ENCODE measurements at places on chromosomes 1 and 21.

- no peak for DNase-seq
These were observed 817.9 kb downstream of the PLA2G4A start for GRCh38 chr1:187646536-187647107.

- no peak for DNase-seq
These were observed 82.4 kb upstream of the BCL10 start for GRCh38 chr1:85358702-85359438.

DNA sequence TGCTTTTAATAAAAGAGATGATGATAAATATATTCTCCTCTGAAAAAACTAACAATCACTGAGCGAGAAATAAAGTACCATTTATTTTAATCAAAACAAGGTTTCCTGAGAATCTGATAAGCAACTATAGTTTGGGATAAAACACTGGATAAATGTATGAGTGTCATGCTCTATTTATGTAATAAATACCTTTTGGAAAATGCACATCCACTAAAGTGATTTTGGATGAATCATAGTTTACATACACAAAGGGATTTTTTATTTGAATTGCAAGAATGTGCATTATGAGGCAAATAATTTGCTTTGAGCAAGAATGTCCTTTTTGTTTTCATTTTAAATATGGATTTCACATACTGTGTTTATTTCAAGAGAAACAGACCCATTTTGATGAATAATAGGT is 1483.5 kb downstream of the MRPL39 start:
- DNase-seq, result no peak

DNA sequence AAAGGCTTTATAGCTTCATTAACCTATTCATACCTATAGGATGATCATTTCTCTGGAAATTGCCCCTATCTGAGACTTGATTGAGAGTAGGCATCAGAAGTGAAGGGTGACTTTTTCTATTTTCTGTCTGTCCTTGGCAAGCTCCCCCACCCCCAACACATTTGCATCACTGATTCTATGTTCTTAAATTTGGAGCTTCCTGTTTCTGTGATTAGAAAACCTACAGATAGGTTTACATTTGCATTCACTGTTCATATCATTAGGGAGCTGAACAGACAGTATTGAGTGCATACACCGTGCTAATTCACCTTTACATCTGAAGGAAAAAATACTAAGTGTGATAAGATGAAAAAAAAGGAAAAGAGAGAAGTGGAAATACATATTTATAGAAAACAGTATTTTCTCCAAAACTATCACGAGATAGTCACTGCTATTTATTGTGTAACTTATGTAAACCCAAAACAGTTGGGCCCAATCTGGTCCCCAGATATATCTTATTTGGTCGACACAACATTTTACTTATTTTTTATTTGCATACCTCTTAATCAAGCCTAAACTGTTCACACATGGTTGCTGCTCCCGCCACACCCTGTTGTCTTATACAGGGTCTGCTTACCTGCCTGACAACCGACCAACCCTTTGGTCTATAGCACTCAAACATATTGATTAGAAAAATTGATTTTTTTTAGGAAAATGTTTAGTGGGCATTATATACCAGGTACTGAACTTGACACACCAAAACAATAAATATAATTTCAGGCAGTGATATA is 218.8 kb downstream of the NTNG1 start:
- DNase-seq, result no peak

- no peak for DNase-seq
These were observed 34.3 kb downstream of the AMY1C start for GRCh38 chr1:103783944-103784377.
